Transverse colon (tissue), 4 donors: ENCODE measurements at places on chromosomes 1 and 21. TPM values are rescaled to one million over a fixed set of nuclear protein-coding genes. Genes with fewer than 3 reads are reported as not detected.

LCE3E gene
- not detected for total RNA-seq

CTSK gene
- total RNA-seq, result 13.3 TPM

HHIPL2 gene
- total RNA-seq, result 0.32 TPM

PADI3 gene
- not detected for total RNA-seq

RYR2 gene
- 2.4 TPM for total RNA-seq

SH2D2A gene
- 5.9 TPM for total RNA-seq

GRCh38 chr1:247578946-247579460 lies 9.2 kb upstream of the OR2G2 start:
- no peaks in the 10 kb centered on the region for H3K4me1 ChIP-seq
- H3K4me3 ChIP-seq, result no peak overlapping the region
- H3K27me3 ChIP-seq, result no peaks in the 10 kb centered on the region
- no peak for DNase-seq

GRCh38 chr1:218683242-218683641 lies 338.1 kb downstream of the TGFB2 start:
- no peak overlapping the region for H3K4me3 ChIP-seq
- no peaks in the 10 kb centered on the region for H3K36me3 ChIP-seq
- H3K27ac ChIP-seq, result no peak overlapping the region
- no peaks in the 10 kb centered on the region for H3K4me1 ChIP-seq
- no peak for DNase-seq
- H3K27me3 ChIP-seq, result no peaks in the 10 kb centered on the region

GRCh38 chr21:42531771-42532170 lies 18.1 kb downstream of the SLC37A1 start:
- H3K36me3 ChIP-seq, result no peaks in the 10 kb centered on the region
- no peaks in the 10 kb centered on the region for H3K27me3 ChIP-seq
- H3K4me1 ChIP-seq, result peaks cover 53% of the 10 kb centered on the region
- H3K27ac ChIP-seq, result no peak overlapping the region

DNA sequence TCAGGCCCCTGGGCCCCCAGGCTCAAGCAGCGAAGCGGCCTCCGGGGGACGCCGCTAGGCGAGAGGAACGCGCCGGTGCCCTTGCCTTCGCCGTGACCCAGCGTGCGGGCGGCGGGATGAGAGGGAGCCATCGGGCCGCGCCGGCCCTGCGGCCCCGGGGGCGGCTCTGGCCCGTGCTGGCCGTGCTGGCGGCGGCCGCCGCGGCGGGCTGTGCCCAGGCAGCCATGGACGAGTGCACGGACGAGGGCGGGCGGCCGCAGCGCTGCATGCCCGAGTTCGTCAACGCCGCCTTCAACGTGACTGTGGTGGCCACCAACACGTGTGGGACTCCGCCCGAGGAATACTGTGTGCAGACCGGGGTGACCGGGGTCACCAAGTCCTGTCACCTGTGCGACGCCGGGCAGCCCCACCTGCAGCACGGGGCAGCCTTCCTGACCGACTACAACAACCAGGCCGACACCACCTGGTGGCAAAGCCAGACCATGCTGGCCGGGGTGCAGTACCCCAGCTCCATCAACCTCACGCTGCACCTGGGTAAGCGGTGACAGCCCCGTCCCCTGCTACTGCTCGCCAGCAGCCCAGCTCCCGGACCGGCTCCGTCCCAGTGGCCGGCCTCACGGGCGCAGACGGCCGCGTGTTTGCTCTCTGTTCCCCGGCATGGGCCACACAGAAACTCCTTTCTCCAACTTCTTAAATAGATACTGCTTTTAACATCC lies 539 bp downstream of the LAMC1 start:
- no peaks in the 10 kb centered on the region for H3K4me1 ChIP-seq
- peaks cover 10% of the 10 kb centered on the region for H3K27me3 ChIP-seq
- H3K4me3 ChIP-seq, result peak overlapping the region; percentile 84

- peak; percentile 48 for DNase-seq
- H3K4me3 ChIP-seq, result no peak overlapping the region
- peaks cover 55% of the 10 kb centered on the region for H3K4me1 ChIP-seq
- H3K27me3 ChIP-seq, result no peaks in the 10 kb centered on the region
- no peaks in the 10 kb centered on the region for H3K36me3 ChIP-seq
These were observed 34.3 kb upstream of the CACYBP start for GRCh38 chr1:174965362-174966007.

DNA sequence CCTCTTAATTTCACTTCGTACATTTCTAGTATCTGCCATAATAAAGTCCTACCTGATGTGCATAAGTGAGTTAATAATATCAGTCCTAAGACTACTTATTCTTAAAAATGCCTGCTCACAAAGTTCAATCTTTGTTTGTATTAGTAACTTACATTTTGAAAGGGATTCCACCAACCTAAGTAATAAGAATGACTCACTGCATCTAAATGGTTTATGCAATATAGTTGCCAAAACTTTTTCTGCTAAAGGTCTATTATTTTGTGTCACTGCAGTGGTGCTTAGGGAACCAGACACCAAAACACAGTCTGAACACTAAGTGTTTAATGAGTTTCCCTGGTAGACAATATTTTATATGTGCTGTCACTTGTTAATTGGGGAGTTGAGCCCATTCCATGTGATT lies 1.8 kb downstream of the ZNF669 start:
- no peak for DNase-seq
- no peak overlapping the region for H3K27ac ChIP-seq
- H3K4me3 ChIP-seq, result no peak overlapping the region
- H3K4me1 ChIP-seq, result peaks cover 10% of the 10 kb centered on the region
- no peaks in the 10 kb centered on the region for H3K36me3 ChIP-seq

GRCh38 chr1:40870135-40870728 lies 8.1 kb upstream of the CITED4 start:
- H3K4me1 ChIP-seq, result no peaks in the 10 kb centered on the region
- no peak overlapping the region for H3K4me3 ChIP-seq
- H3K27ac ChIP-seq, result no peak overlapping the region
- DNase-seq, result no peak
- H3K27me3 ChIP-seq, result no peaks in the 10 kb centered on the region
- no peaks in the 10 kb centered on the region for H3K36me3 ChIP-seq

DNA sequence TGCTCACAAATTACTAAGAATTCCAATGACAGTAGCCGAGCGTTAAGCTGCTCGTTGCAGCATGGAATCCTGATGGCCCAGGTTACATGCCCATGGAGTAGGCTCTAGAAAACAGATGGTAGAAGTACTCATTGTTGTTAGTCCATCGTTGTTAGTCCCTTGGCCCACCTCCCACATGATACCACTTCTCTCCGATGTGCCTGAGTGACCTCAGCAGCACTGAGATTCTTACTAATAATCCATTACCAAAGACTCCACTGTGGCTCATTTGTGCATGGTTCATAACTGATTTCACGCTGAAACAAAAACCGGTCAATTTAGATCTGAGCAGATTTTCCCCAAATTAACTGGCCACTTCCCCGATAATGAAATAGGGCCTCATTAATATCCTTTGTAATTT lies 772.3 kb upstream of the CXADR start:
- H3K36me3 ChIP-seq, result no peaks in the 10 kb centered on the region

GRCh38 chr1:2412773-2413494 lies 570 bp upstream of the PEX10 start:
- DNase-seq, result peak; percentile 26
- peaks cover 44% of the 10 kb centered on the region for H3K4me1 ChIP-seq
- H3K36me3 ChIP-seq, result no peaks in the 10 kb centered on the region
- H3K27ac ChIP-seq, result peak overlapping the region; percentile 93
- H3K27me3 ChIP-seq, result peaks cover 7% of the 10 kb centered on the region
- H3K4me3 ChIP-seq, result peak overlapping the region; percentile 90

DNA sequence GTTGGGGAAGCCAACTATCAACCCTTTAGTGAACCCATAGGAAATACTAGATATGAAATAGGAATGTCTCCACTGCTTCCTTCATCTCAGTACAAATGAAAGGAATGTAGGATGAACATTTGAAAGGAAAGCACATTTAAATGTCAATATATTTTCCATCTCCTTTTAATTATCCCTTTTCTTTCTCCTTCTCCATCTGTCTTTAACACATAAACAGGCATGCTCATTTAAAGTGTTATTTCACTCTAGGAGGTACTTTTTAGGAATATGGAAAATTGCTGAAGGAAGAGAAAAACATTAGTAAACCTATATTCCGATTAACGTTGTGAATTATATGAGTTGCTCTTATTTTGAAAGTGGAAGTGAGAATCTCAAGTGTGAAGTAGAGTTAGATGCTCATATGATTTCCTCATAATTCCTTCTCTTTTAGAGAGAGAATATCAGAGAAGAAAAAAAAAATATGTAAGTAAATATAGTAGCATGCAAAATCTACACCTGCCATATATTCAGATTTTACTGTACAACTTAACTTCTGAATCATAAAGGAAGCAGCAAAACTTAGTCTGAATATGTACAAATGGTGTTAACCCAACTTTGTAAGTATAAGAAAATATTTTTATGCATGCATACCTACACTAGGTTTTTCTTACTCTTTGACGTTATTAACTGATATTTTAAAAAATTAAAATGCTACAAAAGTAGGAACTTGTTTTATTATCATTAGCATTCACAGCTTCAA lies 406.9 kb upstream of the B3GALT2 start:
- H3K36me3 ChIP-seq, result no peaks in the 10 kb centered on the region
- DNase-seq, result no peak
- H3K4me3 ChIP-seq, result no peak overlapping the region
- H3K4me1 ChIP-seq, result no peaks in the 10 kb centered on the region
- H3K27ac ChIP-seq, result no peak overlapping the region

DNA sequence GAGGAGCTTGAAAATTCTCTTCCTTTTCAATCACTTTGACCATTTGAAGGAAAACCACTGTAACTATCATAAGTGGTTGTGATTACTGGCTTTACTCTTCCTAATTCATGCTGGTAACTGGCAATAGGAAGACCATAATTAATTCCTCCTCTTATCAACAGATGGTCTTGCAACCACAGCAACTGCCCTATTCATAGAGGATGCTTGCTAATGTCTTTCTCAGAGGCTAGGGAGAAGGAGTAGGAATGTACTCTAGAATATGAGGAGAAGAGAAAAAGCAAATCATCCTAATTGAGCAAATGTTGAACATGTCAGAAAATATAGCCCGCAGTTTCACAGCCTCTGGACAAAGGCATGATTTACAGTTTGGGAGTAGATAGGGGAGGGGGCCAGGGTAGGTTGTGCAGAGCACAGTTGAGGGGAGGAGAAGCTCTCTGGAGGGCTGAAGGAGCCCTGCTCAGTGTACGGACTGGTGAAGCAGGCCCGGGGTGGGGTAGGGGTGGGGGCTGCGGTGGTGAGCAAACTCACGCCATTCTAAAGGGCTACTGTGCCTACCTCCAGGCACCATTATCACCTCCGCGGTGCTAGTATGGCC lies 192.9 kb downstream of the PCP4 start:
- no peak overlapping the region for H3K4me3 ChIP-seq
- H3K27ac ChIP-seq, result no peak overlapping the region
- no peak for DNase-seq
- no peaks in the 10 kb centered on the region for H3K27me3 ChIP-seq
- H3K36me3 ChIP-seq, result no peaks in the 10 kb centered on the region
- H3K4me1 ChIP-seq, result no peaks in the 10 kb centered on the region

GRCh38 chr1:234125283-234125682 lies 220.8 kb downstream of the SLC35F3 start:
- no peak overlapping the region for H3K4me3 ChIP-seq
- peak; percentile 10 for DNase-seq
- no peaks in the 10 kb centered on the region for H3K36me3 ChIP-seq
- no peaks in the 10 kb centered on the region for H3K4me1 ChIP-seq
- no peak overlapping the region for H3K27ac ChIP-seq

DNA sequence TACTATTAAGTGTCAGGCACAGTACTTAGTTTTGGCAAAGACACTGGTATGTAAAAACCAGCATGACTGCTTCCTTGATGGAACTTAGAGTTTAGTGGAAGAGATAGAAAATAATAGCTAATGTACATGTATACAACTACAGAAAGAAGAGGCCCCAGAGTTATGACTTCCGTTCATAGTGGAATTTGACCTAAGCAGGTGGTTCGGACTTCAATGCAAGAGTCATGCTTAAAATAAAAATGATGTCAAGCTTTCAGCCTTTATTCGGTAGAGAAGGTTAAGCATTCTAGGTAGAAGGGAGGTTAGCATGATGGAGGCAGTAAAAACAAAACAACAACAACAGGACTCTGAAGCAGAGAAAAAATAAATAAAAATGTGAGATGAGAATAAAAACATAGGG lies 165.9 kb downstream of the KCNT2 start:
- H3K36me3 ChIP-seq, result no peaks in the 10 kb centered on the region
- H3K27me3 ChIP-seq, result no peaks in the 10 kb centered on the region
- DNase-seq, result no peak

DNA sequence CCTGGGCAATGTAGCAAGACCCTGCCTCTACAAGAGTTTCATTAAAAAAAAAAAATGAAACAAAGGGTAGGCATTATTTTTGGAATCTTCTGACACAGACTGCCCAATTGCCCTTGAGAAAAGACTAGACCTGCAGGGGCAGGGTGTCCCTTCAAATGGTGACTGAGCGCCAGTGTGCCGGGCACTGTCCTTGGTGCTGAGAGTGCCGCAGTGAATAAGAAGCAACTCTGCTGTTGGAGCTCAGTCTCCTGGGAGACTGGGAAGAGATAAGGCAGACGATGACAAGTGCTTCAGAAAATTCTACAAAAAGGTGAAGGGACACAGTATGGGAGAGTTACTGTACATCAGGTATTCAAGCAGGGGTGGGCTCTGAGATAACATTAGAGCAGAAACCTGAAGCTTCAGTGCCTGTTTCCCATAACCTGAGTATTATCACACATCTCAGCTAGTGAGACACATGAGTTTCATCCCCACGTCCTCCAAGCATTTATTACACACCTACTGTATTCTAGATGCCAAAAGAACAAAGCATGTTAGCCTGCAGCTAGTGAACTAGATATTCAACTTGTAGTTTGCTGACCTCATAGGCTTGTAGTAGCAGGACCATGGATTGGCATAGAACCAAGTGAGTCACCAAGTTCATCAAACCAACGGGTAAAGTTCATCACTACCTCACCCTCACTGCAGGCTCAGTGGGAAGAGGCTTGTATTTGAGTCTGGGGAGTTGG lies 18.4 kb upstream of the RPL11 start:
- H3K27ac ChIP-seq, result no peak overlapping the region
- DNase-seq, result peak; percentile 24
- no peak overlapping the region for H3K4me3 ChIP-seq
- H3K27me3 ChIP-seq, result no peaks in the 10 kb centered on the region
- H3K36me3 ChIP-seq, result no peaks in the 10 kb centered on the region
- no peaks in the 10 kb centered on the region for H3K4me1 ChIP-seq

DNA sequence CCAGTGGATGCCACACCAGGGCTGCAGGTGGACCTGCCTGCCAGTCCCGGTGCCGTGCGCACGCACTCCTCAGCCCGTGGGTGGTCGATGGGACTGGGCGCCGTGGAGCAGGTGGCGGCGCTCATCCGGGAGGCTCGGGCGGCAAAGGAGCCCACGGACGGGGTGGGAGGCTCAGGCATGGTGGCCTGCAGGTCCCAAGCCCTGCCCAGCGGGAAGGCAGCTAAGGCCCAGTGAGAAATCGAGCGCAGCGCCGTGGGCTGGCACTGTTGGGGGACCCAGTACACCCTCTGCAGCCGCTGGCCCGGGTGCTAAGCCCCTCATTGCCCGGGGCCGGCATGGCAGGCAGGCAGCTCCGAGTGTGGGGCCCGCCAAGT lies 1171.8 kb upstream of the B3GALT2 start:
- no peaks in the 10 kb centered on the region for H3K4me1 ChIP-seq
- no peaks in the 10 kb centered on the region for H3K27me3 ChIP-seq
- no peak overlapping the region for H3K4me3 ChIP-seq
- no peaks in the 10 kb centered on the region for H3K36me3 ChIP-seq
- no peak for DNase-seq
